ENCODE measurements at places on chromosomes 11 and 22.

DNA sequence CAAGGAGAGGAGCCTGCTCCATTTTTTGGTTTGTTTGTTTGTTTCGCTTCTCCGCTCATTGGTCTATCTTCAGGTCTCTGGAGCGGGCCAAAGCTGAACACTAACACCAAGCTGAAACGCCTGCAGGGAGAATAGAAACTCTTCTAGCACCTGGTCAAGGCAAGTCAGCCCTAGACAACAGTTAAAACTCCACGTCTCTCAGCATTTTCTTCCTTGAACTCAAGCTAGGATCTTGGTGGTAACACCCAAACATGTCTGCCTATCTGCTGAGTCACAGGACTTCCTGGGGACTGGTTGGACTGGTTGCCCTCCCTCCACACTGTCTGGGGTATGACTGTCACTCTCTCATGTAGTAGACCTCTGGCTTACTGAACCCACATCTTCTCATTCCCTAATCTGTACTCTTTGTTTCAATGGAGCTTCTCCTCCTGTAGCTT, 23.9 kb upstream of the RBFOX2 start:
- no peak for DNase-seq

DNA sequence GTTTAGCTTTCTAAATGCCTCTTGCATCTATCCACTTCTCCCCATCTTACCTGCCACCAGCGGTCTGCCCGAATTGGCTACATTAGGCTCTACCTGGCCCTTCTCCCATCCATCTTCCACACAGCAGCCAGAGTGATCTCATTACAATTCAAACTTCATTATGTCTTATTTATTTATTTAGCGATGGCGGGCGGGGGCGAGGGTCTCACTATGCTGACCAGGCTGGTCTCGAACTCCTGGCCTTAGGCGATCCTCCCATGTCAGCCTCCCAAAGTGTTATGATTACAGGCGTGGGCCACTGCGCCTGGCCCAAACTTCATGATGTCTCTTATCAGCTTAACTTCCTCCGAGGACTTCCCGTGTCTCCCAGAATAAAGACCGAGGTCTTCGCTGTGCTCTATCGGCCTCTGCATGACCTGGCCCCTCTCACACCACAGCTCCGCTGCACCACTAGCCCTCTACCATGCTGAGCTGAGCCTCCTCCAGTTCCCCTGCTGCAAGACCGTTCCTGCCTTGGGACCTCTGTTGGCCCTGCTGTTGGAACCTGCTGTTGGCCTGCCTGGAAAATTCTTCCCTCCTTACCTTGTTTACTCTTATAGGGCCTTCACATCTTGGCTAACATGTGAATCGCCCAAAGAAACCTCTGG, 870 bp upstream of the CTTN start:
- DNase-seq, result no peak

- DNase-seq, result no peak
These were observed 7.5 kb upstream of the CASTOR1 start for GRCh38 chr22:30296833-30297232.

DNA sequence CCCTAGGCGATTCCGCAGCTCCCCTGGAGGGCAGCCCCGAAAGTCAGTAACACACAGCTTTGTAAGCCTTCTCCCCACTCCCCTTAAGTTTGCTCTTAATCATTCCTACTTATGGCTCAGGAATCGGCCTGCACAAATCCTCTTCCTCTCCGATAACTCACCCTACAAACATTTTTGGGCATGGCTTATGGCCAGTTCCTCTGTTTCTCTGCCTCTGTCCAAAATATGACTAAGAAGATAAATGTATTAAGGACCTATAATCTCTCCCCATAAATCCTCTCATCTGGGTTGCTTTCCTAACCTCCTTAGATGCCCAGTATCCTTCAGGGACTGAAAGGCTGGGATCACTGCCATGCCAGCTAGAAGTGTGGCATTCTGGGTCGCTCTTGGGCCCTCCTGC, 41.0 kb downstream of the PAMR1 start:
- no peak for DNase-seq
